ENCODE measurements at places on chromosomes 4 and X.
A peak's percentile ranks its signal among the peaks of the same experiment; 100 is the strongest.

- DNase-seq: no peak
These were observed 199.5 kb downstream of the CPEB2 start for GRCh38 chr4:15201782-15202181.

DNA sequence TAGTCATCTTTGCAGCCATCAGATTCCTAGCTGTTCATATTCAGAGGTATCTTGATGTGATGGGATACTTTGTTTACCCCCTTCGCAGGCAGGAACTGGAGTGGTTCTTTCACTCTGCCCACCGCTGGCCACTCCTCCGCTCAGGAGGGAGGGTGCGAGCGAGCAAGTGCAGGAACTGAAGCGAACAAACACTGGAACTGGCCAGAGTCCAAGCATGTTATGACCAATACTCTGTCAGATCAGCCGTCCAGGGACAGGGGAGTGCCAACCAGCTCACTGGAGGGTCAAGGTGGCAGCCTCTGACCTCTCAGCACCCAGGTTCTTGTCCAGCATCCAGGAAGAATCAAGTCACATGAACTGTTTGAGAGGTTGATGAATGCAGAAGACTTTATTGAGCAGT lies 18.0 kb upstream of the MANBA start:
- DNase-seq: no peak

- DNase-seq: no peak
These were observed 66.7 kb upstream of the PGRMC2 start for GRCh38 chr4:128354205-128354821.

DNA sequence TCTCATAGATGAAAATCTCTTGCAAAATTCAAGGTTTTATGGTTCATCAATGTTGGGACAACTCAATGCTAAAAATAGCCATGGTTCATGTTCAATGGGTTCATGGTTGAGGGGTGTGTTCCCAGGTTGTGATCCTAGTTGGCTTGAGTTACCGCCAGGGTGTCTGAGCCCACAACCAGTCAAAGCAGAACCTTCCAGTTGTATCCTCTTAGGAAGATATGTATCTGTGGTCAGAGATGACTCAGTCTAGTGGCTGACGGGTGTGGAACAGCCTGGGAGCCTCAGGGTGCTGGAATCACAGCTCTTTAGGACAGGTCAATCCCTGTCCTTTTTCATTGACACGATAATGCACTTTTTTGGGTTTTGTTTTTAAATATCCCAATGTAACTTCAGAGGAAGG lies 192.3 kb upstream of the NR3C2 start:
- no peak for DNase-seq

GRCh38 chrX:46404774-46405173 lies 140.4 kb downstream of the ZNF674 start:
- no peak for DNase-seq

- no peak for DNase-seq
These were observed 493.8 kb downstream of the FAT4 start for GRCh38 chr4:125808570-125808969.

DNA sequence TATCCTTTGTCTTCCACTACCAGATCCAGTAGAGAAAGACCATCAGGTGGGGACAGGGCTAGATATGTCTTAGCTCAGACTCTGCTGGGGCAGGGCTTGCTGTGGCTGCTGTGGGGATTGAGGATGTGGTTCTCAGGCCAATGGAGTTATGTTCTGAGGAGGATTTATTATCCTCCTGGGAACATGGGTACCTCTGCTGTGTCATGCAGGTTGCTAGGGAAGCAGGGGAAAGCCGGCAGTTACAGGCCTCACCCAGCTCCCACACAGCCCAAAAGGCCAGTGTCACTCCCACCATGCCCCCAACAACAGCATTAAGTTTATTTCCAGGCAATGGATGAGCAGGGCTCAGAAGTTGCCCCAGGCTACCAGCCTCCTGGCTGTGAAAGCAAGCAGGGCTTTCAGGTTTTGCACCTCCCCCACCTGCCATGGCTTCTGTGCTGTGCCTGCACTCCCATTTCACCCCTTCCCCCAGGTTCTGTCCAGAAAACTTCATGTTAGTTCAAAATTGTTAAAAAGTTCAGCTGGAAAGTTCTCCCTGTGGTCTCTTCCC lies 879.9 kb downstream of the ARAP2 start:
- no peak for DNase-seq

DNA sequence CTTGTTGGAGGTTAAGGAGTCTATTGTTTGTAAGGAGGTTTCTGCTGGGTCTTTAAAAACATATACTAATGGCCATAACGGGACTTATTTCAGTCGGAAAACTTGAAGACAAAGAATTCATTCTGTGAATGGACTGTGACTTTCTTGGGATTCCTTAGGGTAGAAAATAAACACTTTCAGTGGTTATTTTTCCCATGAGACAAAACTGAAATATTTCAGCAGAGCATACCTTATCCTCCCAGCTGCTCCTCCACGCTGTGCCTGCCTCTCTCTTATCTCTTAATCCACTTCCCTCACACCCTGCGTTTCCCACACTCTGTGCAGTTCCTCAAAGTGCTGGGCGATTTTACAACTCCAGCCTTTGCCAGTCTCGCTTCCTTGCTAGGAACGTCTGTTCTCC lies 47.1 kb upstream of the SORBS2 start:
- no peak for DNase-seq

DNA sequence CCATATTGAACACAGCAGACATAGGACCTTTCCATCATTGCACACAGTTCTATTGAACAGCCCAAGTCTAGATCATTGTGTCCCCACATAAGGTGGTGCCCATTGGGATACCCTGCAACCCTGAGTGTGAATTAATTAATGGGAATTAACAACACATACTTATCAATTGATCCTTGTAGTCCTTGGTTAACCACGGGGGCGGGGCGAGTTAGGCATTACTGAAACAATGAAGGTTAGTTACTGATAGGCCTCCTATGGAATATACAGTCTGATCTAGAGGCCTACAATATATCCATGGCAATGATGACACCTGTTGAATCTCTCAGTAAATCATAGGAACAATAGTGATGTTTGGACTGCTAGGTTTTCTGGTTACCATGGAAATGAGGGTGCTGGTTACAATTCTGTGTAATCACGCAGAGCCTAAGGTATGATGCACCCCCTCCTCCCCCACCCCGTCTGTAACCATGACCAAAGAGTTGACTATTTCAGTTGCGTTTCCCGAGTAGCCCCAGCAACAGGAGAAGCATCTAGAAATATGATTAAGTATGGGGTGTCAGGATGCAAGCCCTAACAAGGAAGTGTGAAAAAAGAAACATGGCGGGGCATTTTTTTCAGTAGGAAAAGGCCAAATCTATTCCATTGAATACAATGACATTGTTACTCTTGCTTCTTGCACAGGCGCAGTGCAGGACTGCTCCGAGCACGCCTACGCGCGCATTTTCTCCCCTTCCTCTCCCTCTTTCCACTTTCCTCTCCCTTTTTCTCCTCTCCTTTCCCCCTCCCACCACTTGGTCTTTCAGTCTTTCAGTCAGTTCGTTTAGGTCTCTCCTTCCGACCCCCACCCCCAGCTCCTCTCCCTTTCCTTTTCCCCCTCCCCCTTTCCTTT lies 677 bp upstream of the NONO start:
- DNase-seq: peak; percentile 62

- no peak for DNase-seq
These were observed 60.2 kb downstream of the KCNIP4 start for GRCh38 chr4:21888195-21888976.

GRCh38 chr4:87120411-87121162 lies 99.8 kb downstream of the KLHL8 start:
- no peak for DNase-seq

- DNase-seq: no peak
These were observed 21.6 kb downstream of the PCDH18 start for GRCh38 chr4:137510557-137511265.

DNA sequence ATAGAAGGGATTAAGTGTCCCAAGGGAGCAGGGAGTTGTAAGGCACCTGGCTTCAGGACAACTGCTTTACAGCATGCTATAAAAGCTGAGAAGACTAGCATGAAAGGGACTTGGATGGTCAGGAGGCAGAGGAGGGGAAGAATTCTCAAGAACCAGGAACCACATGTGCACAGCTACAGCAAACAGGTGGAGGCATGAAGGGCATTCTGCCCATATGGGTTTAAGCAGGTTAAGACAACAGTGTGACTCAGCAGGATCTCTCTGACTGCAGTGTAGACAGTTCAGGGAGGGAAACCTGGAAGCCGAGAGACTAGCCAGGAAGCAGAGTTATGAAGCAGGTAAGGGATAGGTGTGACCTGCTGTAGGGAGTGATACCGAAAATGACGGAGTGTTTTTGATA lies 117.0 kb downstream of the DHRSX start:
- DNase-seq: no peak

DNA sequence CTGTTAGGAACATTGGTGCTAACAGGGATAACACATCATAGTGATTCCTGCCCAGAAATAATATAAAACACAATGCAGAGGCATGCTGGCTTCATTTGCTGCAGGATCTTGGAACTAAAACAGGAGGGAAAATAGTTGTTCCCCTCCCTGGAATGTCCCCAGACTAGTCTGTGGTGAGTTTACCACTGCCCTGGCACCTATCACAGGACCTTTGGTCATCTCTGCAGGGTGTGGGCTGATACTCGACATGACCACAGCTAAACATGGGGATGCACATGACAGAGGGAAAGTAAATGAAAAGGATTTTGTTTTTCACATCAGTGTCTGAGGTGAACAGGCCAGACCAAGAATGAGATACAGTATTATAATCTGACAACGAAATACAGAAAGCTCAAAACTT lies 160.2 kb upstream of the DKK2 start:
- no peak for DNase-seq

DNA sequence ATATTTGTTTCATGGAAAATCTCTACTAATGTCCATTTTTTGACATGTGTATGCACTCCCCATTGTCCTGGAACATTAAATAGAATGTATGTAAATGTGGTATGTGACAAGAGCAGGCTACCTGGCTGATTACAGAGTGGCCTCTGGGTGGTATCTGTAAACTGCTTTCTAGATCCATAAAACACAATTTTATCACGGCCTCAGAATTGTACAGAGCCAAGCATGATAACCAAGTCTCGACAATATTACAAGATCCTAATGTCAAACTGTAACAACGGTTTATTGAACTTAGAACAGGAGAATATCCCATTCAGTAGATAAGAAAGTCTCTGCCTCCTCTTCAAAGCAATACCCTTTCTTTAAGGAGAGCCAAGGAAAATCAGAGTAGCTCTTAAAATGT lies 212.4 kb downstream of the PCDH7 start:
- DNase-seq: no peak

DNA sequence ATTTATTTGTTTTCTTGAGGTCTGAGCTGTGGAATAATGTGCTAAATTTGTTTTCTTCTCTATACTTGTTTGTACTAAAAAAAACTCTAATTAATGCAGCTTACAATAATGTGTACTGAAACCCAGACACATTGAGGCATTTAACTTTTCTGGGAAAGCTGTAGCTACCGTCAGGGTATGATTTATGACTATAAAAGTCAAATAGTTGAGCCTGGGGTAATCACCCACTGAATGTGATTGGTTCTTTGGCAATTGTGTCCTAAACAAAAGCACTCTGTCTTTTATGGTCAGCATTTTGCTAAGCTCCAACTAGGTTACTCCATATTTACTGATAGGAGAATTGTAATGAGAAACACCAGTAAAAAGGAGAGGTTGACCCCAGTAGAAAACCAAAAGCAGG lies 65.9 kb upstream of the CBLL2 start:
- DNase-seq: no peak

Data from stimulated activated CD4-positive, alpha-beta T cell treated with anti-CD3 and anti-CD28 coated beads, Interleukin-2, amount 100 ng/mL, for 24 hours (primary cell).